A549 treated with DMSO at 1 μM for 4 hours (cell line): ENCODE measurements at places on chromosomes 4 and X. TPM values are rescaled to one million over a fixed set of nuclear protein-coding genes. Genes with fewer than 3 reads are reported as not detected.

Gene SLC34A2
- total RNA-seq = 0.02 to 0.03 TPM in 2 of 5 replicates, not detected in the others

Gene PDGFC
- total RNA-seq = 2.1 to 3.6 TPM (median 2.7 TPM) in 5 replicates

Gene MAGED4
- total RNA-seq = 7.2 to 10.4 TPM (median 9.5 TPM) in 5 replicates

Gene HSFX3
- not detected in 5 replicates for total RNA-seq

Gene RNF175
- total RNA-seq = not detected in 5 replicates

Gene SULT1E1
- total RNA-seq = not detected in 5 replicates

Gene TBC1D25
- total RNA-seq = 10.6 to 11.8 TPM (median 10.7 TPM) in 5 replicates

Gene GEMIN8
- total RNA-seq = 10.0 to 11.1 TPM (median 10.7 TPM) in 5 replicates

Gene MAGEA2B
- 0.12 TPM in 1 of 5 replicates, not detected in the others for total RNA-seq

Gene CRMP1
- total RNA-seq = 1.7 to 2.7 TPM (median 2.1 TPM) in 5 replicates

Gene KIF4A
- total RNA-seq = 23.3 to 32.5 TPM (median 31.5 TPM) in 5 replicates

Gene TLR10
- 0.05 TPM in 3 of 5 replicates, not detected in the others for total RNA-seq

Gene HAND2
- total RNA-seq = 0.35 to 0.54 TPM (median 0.43 TPM) in 5 replicates

Gene MAGEB2
- total RNA-seq = not detected in 5 replicates

Gene VGLL1
- total RNA-seq = not detected in 5 replicates

Gene GLRA2
- not detected in 5 replicates for total RNA-seq

Gene PRDM8
- total RNA-seq = 0.32 to 0.67 TPM (median 0.42 TPM) in 5 replicates

Gene HSFX1
- 0.28 to 0.48 TPM (median 0.32 TPM) in 4 of 5 replicates, not detected in the other for total RNA-seq

Gene DCHS2
- total RNA-seq = 0.02 TPM in 1 of 5 replicates, not detected in the others
